ENCODE measurements at places on chromosomes 3 and 15. TPM values are rescaled to one million over a fixed set of nuclear protein-coding genes. Genes with fewer than 3 reads are reported as not detected.

The NXPE3 gene
- 12.8 TPM for total RNA-seq

- DNase-seq, result peak; percentile 55
Observed at GRCh38 chr3:12990781-12991480, 82.3 kb downstream of the IQSEC1 start.

The LPCAT4 gene
- 46.8 TPM for total RNA-seq

DNA sequence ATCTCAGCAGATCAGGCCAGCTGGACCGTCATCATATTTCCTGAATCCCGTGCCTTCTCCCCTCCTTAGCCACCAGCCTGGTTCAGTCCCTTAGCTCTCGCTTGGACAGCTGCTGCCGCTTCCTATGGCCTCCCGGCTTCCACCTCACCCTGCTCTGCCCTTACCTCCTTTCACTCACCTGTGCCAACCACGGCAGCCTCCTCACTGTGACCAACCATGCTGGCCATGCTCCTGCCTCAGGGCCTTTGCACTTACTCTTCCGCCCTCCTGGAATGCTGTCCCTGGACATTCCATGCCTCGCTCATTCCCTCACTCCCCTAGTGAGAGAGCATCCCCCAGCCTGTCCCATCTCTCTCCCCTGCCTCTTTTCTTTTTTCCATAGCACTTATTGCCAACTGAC is 19.2 kb downstream of the GRIP2 start:
- no peak for DNase-seq

- no peak for DNase-seq
Observed at GRCh38 chr3:72238010-72238691, 453.2 kb upstream of the PROK2 start.

DNA sequence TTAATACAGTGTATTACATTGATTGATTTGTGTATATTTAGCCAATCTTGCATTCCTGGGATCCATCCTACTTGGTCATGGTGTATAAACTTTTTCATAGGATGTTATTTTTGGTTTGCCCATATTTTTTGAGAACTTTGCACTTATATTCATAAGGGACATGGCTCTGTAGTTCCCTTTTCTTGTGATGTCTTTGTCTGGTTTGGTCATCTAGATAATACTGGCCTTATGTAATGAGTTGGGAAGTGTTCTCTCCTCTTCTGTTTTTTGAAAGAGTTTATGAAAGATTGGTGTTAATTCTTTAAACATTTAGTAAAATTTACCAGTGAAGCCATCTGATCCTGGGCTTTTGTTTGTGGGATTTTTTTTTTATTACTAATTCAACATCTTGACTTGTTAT is 9.6 kb downstream of the CHST13 start:
- DNase-seq, result no peak

DNA sequence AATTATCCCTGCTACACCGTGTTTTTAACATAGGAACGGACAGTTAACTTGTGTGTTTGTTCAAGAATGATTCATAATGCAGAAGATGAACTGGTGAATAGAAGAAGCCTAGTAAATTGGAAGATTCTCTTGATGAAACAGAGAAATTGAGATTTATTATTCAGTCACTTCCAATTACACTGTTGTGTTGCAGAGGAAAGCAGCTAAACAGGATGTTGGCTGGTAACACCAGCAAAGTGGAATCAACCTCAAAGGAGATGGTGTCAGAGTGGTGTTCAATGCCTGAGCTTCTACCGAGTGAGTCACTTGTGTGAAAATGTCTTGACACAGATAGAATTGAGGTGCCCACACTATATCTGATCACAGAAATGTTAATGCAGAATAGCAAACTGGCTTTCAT is 399.6 kb downstream of the LPP start:
- no peak for DNase-seq

The SPESP1 gene
- not detected for total RNA-seq

- no peak for DNase-seq
Observed at GRCh38 chr3:134326126-134326525, 48.1 kb downstream of the AMOTL2 start.

The KIAA1143 gene
- 17.8 TPM for total RNA-seq

DNA sequence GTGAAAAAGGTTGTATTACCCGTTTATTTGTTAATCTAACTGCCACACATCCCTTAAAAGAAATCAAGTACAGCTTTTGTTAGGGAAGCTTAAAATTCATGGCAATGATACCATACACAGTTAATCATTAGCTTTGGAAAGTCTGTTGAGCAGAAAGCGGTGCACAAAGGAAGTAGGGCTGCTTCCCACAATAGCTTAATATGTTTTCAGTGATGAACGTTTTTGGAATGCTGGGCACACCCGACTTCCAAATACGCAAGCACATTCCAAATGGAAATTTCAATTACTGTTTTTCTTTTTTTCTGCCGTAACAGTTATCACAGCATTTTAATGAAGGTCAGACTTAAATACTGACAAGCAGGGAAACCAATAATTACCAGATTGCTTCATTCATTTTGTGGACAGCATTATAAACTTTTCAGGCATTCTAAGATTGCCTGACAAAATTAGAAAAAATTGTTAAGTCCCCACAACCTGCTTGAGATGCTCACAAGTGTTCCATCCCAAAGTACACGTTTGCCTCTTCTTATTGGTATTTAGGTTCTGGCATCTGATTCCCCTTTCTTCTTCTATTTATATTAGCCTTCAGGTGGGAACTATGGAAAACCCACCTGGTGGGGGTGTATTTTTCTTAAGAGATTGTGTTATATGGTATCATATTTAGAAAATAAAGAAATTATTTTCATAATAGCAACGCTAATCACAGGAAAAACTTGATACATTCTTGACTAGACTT is 1.1 kb upstream of the ECT2 start:
- DNase-seq, result peak; percentile 69

DNA sequence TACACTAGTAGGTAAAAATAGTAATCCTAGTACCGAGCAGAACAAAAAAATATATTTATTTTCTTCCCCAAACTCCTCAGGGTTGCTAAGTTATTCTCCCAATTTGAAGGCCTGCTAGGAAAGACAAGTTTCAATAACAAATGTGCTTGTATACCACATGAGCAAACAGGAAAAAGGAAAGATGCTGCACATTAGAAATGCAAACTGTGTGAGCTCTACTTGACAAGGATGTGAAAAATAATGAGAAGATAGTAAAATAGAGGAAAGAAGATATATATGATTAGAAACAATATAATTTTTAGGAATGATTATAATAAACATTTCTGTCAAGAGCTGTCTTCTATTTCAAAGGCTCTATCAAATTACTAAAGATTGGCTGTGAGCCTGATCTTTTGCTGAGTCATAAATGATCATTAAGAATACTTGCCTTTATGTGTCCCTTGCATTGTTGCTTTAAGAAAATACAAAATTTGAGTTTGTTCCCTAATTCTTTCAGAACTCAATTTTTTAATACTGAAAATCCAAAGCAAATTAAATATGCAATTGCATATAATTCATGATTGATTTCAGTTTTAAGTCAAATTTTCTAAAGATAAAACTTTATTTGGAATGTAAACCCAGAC is 174.2 kb downstream of the NEK10 start:
- no peak for DNase-seq

The THOC7 gene
- 104 TPM for total RNA-seq

The PARP6 gene
- 65.9 TPM for total RNA-seq

DNA sequence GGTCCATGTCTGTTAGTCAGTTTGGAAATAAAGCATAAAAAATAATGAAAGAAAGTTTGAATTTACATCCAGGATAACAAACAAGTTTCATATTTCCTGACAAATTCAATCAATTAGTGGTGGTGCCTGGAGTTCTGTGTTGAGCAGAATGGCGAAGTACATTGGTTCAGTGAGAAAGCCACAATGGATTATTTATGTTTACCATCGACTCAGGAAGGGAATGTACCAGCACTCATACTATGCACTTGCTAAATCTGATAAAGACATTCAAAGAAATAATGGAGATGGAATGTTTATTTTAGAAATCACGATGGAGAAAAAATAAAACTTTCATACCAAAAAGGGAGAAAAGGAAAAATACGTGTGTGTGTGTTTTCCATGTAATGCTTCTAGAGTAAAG is 45.3 kb upstream of the MME start:
- no peak for DNase-seq

The CLDN18 gene
- total RNA-seq, result not detected

The CCR8 gene
- not detected for total RNA-seq

DNA sequence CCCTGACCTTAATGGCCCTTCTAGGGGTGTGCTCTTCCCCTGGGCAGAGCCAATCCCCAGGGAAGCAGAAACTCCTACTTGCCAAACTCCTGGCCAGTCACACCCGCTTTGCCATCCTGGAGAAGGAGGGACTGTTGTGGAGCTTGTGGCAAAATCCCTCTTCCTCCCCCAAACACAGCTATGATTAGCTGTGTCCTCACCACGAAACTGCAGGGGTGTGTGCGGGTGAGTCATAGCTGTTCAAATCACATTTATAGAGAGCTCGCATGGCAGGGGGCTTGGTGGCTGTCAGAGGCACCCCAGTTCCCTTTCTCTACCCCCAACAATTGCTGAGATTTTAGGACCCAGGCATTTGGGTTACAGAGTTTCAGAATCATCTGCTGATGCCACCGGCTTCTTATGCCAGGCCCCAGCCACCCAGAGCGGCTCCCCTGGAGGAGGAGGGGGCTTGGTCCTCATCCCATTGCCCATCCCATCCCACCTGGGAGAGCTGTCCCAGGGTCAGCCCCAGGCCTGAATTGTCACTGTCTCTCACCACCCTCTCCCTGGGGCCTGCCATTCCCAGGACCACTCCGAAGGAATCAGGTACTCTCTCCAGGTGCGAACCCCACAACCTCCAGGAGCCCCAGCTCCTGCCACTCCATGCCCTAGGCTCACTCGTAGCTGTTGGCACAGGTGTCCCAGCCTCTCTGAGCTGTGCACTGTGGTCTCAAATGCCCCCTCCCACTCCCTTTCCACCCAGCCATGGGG is 28.8 kb upstream of the MAGEF1 start:
- peak; percentile 57 for DNase-seq

GRCh38 chr3:167467848-167468611 is 5.8 kb downstream of the SERPINI2 start:
- DNase-seq, result no peak

DNA sequence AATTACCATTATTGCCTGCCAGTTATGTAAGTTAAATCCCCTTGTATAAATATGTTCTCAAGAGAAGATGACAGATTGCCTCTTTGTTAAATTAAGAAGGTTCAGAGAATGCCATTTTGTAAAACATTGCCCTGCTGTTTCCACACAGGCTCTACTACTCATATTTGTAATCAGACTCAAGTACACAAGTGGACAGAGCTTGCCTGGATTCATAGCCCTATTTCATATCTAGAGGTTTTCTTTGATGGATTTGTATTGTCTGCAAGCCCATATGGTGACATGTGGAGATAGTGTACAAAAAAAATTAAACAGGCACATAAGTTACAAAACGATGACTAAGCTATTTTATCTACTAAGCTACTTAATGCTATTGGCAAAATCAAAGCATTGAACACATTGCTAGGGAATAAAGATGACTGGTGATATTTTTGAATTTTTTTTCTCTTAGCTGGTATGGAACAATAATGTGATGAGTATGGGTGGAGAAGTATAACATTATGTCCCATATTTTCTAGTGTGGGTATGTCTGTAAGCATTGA is 1286.6 kb upstream of the ALCAM start:
- no peak for DNase-seq

DNA sequence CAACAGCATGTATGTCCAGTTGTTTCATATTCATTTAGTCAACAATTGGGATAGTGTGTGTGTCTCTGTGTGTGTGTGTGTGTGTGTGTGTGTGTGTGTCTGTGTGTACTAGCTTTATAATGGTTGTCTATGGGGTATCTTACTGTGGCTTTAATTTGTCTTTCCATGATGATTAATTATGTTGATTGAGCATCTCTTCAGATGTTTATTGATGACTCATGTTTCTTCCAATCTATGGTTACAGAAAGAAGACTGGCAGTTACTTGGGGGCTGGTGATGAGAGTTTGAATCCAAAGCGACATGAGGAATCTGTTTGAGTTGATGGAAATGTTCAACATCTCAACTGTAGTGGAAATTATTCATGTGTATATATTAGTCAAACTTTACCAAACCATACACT is 440.1 kb downstream of the ZNF385D start:
- DNase-seq, result no peak

The GOLGA8R gene
- 1.4 TPM for total RNA-seq

DNA sequence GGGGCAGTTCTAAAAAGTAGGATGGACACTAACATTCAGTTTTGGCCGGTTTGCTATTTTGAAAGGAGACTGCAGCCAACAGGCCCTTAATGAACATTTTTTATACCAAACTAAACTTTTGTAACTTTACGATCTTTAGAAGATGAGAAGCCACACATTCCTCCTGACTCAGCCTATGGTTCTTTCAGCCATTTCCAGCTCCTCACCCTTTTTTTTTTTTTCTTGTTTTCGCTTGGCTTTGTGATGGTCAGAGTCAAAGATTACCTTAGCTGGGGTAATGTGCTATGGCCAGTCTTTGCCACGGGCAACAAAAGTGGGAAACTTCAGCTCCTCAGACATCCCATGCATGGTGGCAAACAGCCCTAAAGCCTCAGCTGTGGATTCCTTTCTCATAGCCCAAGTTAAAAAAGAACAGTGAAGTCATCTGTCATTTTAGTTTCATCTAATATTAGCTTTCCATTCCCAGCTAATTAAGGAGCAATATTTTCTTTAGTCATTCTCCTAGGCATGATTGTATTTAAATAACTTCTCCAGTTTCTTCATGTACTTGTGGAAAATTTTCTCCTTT is 368.7 kb downstream of the MFSD1 start:
- no peak for DNase-seq

DNA sequence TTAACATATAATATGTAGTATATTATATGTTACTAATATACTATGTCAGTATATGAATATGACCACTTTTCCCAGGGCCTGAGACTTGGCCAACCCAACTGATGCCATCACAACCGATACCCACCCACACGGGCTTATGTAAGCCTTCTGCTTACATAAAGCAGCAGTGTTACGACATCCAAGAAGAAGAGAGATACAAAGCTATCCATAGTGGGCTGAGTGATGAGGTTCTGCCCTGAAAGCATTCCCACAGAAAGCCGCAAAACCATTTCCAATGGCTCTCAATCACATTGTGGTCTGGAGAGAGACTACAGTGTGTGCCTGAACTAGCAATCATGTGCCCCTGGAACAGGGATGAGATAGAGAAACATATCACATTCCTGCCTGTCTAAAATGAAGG is 177.9 kb downstream of the PLOD2 start:
- no peak for DNase-seq

GRCh38 chr15:62752657-62753517 is 289.7 kb upstream of the TPM1 start:
- no peak for DNase-seq

DNA sequence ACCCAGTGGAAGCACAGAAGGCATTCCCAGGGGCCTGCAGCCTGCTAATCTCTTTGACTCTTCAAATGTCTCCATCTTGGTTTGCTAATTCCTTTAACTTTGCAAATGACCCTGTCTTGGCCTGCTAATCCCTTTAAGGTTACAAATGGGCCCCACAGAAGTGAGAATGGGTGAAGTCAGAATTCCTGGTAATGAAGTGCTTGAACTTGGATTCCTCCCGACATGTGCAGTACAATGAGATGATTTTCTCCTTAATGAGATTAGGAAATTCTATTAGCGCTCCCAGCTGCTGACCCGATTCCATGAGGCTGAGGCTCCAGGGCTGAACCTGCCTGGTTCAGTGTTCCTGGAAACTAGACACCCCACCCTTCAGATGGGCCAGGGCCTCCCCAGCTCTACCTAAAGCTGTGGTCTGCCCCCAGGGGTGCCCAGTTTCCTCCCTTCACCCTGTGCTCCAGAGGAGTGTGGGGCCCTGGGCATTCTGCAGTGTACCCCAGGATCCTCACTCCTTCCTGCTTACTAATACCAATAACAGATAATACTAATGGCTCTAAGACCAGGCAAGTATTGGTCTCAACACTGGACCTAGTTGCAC is 47.4 kb downstream of the SCN5A start:
- DNase-seq, result no peak

GRCh38 chr3:187014417-187014864 is 84.1 kb downstream of the ST6GAL1 start:
- DNase-seq, result no peak

Data from PC-9 (cell line).